Activated naive CD4-positive, alpha-beta T cell treated with Interleukin-2 at 50 U/mL for 16 hours (primary cell): ENCODE measurements at places on chromosomes 7 and 10.

DNA sequence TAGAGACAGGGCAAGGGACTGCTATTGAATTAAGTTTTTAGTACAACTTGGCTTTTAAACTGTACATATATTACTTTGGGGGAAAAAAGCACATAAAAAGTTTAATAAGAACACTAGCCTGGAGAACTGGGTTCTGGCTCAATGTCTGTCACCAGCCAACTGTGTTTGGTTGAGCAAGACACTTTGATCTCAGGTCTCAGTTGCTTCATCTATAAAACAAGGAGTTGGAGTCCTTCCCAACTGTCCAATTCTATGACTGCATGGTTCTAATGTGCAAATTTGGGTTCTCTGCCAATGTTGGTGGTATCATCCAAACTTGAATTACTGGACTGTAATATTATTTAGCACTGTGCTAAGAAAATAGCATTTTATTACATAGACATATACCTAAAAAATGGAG, 50.3 kb downstream of the ATXN7L1 start:
- DNase-seq: no peak

- no peak for DNase-seq
These were observed 97.1 kb downstream of the AGMO start for GRCh38 chr7:15464667-15465121.

GRCh38 chr10:33802566-33802965, 468.1 kb upstream of the NRP1 start:
- no peak for DNase-seq

DNA sequence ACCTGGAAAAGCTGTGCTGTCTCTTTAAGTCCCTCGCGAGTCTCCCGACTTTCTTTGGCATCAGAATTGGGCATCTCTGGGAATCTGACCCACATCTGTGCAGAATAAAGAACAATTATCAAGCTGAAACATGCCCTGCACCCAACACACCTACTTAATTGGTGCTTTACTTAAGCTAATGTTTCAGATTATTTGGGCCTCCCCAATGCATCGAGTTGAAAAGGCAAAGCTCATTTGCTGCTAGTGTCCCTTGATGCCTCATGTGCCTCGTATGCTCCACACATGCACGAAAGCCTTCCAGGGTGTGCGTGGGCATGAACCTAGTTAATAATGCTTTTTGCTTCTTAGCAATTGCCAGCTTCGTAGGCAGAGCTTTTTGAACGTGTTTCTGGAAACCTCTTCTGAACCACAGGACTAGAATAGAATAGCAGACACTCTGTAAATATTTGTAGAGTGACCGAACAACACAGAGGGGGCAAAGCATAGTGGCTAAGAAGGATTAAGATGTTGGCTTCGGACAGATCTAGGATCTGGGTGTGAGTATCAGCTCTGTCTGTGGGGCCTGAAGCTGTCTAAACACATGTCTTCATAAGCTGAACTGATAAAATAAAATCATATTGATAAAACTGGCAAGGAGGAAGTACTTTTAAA, 26.7 kb upstream of the FGFR2 start:
- no peak for DNase-seq

DNA sequence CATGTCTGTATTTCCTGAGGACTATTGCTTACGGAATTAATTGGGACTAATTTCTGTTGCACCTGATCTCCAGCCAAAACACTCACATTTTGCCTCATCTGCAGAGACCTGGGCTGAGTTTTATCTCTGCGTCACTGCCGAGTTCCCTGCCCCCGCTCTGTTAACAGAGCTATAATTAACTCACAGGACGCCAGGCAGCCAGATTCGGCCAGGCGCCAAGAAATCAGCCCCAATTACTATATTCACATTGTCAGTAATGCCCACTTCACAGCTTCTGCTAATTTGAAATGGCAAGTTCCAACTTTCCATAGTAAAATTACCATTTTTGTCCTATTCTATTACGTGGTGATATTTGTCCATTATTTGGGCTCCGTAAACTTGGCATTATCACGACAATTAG, 130.5 kb downstream of the CUX1 start:
- no peak for DNase-seq

- DNase-seq: no peak
These were observed 74.8 kb downstream of the ADARB2 start for GRCh38 chr10:1662438-1663025.

DNA sequence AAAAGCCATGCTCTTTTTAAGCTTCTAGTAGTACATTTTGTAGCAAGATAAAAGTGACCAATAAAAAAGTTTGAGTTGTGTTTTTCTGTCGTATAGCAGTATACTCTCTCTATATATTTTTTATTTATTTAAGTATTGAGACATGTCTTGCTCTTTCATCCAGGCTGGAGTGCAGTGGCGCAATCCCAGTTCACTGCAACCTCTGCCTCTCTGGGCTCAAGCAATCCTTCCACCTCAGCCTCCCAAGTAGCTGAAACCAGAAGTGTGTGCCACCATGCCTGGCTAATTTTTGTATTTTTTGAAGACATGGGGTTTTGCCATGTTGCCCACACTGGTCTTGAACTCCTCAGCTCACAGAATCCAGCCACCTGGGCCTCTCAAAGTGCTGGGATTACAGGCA, 2.8 kb downstream of the SUGCT start:
- DNase-seq: no peak

GRCh38 chr10:78696791-78697395, 371.9 kb upstream of the ZMIZ1 start:
- no peak for DNase-seq

DNA sequence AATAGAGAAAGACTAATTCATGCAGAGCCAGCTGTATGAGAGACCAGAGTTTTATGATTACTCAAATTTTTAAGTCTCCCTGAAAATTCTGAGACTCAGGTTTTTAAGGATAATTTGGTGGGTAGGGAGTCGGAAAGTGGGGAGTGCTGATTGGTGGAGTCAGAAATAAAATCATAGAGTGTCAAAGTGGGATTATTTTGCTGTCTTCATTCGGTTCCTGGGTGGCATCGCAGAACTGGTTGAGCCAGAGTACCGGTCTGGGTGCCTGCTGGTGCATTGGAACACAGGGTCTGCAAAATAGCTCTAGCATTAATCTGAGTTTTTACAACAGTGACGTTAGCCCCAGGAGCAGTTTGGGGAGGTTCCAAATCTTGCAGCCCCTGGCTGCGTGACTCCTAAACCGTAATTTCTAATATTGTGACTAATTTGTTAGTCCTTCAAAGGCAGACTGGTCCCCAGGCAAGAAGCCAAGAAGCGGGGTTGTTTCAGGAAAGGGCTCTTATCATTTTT, 32.4 kb downstream of the GPRIN2 start:
- DNase-seq: peak; percentile 1

- DNase-seq: no peak
These were observed 213.4 kb downstream of the MAD1L1 start for GRCh38 chr7:2019461-2019710.

DNA sequence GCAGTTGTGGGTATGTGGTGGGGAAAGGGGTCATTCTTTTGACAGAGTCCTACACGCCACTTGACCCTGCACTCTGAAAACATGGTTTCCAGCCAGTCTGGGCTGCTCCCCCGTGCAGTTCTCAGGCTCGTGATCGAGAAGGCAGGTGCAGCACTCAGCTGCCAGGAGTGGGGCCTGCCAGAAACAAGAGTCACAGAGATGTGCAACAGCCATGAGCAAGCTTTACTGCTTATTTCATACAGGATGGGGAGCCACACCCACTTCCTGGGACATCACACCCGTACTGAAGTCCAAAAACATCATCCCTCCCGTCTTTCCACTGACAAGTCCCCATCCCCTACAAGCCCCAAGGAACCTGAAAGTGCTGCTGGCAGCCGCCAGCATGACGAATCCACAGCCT, 9.3 kb downstream of the ATG9B start:
- DNase-seq: no peak
